ENCODE measurements at places on chromosomes 3 and 15.

- no peak for DNase-seq
Measured at GRCh38 chr3:141929341-141929995, 53.0 kb downstream of the ATP1B3 start.

DNA sequence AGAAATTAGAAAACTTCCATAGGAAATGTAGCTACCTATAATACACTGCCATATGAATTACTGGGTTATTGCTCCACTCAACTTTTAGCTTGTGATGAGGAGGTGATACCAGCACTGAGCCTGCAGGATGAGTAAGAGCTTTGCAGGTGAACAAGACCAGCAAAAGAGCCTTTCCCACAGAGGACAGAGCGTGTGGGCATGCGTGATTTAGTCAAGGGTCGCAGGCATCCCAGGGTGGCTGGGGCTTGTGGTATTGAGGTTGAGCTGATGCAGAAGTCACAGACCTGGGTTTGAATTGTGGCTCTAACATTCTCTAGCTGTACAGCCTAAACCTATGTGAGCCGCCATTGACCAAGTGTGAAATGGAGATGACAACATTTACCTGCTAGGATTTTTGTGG, 5.6 kb downstream of the NRROS start:
- DNase-seq, result no peak

- no peak for DNase-seq
Measured at GRCh38 chr3:95387242-95388021, 1324.6 kb downstream of the NSUN3 start.

DNA sequence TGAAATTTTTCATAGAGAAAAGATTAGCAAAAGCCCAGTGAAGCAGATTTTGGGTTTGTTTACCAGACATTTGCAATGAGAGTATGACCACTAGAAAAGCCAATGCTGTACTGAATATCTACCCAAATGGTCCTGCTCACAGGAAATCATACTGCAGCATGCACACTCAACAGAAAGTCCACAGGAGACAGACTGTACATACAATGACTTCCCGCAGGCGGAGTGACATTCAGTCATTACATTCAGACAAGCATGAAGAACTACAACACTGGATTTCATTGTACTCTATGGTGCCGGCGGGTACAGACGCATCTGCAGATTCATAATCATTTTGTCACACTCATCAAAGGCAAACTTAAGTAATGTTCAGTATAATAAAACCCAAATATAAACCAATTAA, 11.8 kb downstream of the LZTFL1 start:
- DNase-seq, result no peak

GRCh38 chr3:29374226-29374625, 93.4 kb downstream of the RBMS3 start:
- DNase-seq, result no peak

GRCh38 chr3:177530908-177531307, 333.6 kb upstream of the TBL1XR1 start:
- DNase-seq, result no peak

GRCh38 chr3:126461450-126462070, 14.1 kb downstream of the ZXDC start:
- DNase-seq, result peak; percentile 2

DNA sequence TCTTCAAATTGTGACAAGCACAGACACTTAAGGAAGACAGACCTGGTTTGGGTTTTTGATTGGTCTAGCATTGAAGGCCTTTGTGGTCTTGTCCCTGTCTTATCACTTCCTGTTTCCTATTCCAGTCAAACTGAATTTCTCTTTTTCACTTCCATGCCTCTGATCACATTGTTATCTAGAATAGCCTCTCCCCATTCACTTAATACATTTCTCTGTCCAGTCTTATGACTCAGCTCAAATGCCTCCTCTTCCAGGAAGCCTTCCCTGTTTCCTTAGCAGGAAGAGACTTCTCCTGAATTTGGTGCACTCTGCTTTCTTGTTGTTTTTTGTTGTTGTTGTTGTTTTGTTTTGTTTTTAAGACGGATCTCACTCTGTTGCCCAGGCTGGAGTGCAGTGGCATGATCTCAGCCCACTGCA, 45.5 kb downstream of the LIMD1 start:
- no peak for DNase-seq

DNA sequence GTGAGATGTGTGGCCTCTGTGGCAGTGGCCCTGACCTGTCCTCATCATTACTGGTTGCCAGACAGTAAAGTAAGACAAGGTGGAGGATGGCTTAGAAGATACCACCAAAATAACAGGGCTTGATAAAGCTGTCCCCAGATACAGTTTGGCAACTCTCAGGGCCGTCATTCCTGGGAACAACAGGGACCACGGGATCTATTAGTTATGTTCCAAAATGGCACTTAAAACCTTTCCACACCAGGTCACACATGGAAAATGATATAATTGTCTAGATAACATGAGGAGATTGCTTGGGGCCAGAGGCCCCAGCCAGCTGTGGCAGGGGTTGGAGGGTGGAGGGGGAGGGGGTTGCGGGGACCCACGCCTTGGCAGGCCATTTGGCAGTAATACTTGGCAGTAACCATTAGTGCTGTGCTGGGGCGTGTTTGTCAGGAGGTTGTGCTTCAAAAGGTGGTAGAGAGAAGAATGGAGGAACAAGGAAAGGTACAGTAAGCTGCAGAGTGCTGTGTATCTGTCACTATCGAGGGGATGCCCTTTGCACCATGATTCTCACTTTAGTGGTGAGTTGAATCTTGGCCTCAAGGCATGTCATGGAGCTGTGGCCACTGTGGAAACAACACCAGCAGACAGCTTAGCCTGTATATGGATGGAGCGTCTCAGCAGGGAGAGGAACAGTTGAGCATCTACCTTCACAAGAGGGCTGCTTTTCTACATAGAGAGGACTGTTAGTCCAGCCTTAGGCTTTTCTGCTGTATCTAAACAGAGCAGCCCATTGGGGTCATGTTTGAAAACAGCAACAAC, 14.0 kb downstream of the PLCL2 start:
- no peak for DNase-seq

DNA sequence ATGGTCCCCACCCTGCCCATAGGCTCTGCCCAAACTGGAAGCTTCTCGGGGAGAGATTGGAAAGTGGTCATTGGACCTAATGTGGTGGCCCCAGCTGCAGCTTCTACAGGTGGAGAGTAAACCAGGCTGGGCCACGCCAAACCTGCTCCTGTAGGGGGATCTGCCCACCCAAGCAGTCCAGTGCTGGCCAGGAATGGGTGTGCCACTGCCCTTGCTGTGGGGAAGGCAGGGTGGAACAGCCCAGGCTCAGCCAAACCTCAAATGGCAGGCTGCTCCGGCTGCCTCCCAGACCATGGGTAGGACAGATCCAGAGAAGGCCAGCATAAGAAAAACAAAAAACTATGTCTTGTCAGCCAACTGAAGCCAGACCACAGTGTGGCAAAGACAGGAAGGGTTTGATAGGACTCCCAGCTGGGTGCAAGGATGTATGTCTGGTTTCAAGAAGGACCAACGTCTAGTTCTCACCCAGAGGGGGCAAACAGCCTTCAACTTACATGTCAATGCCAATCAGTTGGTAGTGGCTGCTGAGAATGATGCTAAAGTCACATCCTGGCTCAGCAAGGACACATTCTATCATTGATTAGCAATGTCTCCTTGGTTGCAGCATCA, 267.3 kb downstream of the UACA start:
- no peak for DNase-seq

DNA sequence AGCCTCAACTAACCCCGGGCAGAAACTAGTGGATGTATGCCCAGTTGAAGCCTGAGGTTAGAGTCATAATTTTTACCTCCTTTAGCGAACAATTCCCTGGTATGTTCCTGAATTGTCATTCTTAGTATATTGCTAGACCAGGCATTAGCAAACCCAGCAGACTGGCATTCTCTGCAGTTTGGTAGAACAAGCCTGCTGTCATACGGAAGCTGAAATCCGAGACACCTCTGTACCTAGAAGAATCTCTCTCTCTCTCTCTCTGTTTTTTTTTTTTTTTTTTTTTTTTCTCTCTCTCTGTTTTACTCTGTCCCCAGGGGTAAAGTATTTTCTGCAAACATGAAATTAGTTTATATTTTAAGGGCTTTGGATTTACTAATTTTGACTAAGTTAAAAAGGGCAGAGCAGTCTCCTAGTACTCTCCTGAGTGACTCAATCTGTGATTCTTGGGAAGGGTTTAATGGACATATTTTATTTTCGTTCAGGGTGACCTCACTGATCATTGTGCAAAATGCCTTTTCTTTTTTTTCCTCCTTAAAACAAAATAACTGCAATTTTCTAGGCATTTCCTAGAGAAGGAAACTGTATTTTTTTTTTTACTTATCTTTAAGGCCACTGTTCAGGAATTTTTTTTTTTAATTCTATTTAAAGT, 133.6 kb upstream of the ICE2 start:
- no peak for DNase-seq

- DNase-seq, result no peak
Measured at GRCh38 chr3:178306432-178307115, 229.7 kb upstream of the KCNMB2 start.

GRCh38 chr3:147370349-147370748, 36.0 kb downstream of the ZIC4 start:
- DNase-seq, result no peak

DNA sequence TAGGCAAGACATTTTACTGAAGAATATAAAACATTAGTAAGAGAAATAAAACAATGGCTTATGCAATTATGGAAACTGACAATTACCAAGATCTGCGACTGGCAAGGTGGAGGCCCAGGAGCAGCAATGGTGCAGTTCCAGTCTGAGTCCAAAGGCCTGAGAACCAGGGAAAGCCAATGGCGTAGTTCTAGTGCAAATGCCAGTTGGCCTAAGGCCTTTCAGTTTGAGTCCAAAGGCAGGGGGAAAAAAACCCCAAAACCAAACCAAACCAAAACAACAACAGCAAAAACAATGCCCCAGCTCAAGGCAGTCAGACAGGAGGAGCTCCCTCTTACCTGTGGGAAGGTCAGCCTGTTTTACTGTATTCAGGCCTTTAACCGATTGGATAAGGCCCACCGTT, 72.6 kb downstream of the ST6GAL1 start:
- no peak for DNase-seq

DNA sequence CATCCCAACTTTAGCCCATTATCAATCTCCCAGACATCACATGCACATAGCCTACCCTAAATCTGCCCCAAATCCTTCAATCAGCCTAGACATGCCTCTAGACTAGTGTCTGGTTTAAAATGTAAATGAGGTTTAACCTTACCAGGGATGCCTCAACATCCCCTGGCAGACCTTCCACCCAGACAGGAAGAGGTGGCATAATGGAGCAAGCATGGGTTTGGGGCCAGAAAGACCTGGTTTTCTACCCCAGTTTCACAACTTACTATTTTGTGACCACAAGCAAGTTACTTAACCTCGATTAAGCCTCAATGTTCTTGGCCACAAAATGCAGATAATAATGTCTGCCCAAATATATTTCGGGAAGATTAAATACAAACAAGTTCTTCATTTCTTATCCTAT, 28.3 kb upstream of the THBS1 start:
- no peak for DNase-seq

DNA sequence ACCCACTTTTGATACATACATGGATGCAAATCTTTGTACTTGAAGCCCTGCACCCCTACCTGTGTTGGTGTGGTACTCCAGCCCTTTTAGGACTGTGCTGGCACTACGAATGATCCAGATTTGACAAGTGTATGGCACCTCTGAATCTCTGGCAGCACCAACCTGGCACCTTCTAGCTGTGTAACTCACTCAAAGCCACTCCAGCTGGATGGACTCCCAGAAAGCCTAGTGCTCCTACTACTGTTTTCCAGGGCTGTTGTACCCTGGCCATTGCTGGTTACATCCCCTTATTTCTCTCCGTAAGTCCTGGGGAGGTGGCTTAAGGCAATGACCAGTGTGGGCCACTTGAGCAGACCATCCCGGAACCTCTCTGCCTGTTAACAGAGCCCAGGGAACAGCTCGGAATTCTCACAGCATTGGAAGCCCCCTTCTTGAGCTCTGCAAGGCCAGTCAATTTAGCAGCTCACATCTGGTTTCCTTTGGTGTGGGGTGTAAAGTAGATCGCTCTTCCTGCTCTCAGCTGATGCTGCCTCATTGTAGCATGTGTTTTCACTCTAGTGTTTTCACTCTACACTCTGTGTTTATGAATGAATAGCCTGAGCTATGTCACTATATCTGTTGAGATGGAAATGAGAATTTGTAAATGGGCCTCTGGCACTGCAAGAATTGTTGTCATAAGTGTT, 12.2 kb downstream of the CALML4 start:
- DNase-seq, result no peak

DNA sequence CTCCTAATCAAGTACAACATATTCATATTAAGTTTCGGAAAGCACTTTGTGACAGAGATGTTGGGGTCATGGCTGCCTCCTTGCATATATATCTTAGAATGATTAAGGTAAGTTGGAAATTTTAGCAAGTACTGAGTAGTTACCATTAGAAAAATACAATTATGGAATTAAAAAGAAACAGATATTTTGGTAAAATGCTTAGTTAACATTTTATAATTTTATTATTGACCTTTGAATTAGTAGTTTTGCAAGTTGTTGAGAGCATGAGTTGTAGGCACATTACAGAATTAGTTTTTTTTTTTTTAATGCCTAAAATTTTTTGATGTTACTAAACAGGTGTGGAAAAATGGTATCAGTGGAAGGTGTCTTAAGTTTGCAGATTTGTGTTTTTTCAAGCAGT, 20.6 kb downstream of the AP4E1 start:
- DNase-seq, result no peak

DNA sequence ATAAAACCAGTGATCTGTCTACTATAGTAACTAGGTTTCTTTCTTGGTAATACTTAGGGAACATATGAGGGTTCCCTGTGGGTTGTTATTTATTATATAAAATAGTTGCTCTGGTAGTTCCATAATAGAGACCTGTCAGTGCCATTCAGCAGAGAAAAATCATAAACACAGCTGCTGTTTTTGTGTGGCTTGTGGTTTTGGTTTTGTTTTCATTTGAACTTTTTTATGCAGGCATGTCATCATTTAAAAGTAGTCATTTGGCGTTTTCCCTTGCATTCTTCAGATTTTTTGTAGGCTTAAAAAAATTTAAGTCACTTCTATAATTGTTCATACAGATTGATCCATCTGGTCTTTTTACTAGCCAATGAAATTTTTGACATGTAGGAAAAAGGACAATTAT, 47.9 kb downstream of the PIK3CA start:
- no peak for DNase-seq

GRCh38 chr3:57112206-57112605, 51.7 kb downstream of the SPATA12 start:
- DNase-seq, result no peak

- DNase-seq, result no peak
Measured at GRCh38 chr15:43218908-43219706, 1.7 kb downstream of the EPB42 start.

- no peak for DNase-seq
Measured at GRCh38 chr3:184540777-184541681, 20.6 kb upstream of the EPHB3 start.

GRCh38 chr3:134797057-134797740, 2.1 kb downstream of the EPHB1 start:
- DNase-seq, result no peak

GRCh38 chr3:38154625-38155255, 10.6 kb upstream of the OXSR1 start:
- no peak for DNase-seq

GRCh38 chr3:178084938-178085816, 451.1 kb upstream of the KCNMB2 start:
- DNase-seq, result peak; percentile 78

GRCh38 chr15:67090297-67091070, 25.1 kb downstream of the SMAD3 start:
- DNase-seq, result no peak
